ENCODE measurements at places on chromosomes 7 and 10.

GRCh38 chr7:114539575-114539974, 125.0 kb downstream of the FOXP2 start:
- DNase-seq: no peak

DNA sequence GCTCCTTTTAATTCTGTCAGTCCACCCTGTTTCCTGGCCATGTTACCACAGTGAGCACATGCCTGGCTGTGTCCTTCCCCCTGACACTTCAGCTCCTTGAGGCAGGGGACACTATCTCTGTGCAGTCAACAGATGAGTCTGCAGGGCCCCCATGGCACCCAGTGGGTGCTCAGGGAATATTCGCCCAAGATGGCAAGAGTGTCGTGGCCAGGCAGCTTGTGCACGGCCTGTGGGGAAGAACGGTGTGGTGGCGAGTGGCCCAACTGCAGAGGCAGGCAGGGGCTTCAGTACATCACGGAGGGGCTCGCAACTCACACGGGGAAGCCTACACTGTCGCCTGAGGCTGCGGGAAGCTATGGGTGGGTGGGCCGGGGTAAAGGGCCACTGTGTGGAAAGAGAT, 91.1 kb downstream of the TRRAP start:
- no peak for DNase-seq

GRCh38 chr10:95831076-95831475, 75.1 kb downstream of the ENTPD1 start:
- no peak for DNase-seq

DNA sequence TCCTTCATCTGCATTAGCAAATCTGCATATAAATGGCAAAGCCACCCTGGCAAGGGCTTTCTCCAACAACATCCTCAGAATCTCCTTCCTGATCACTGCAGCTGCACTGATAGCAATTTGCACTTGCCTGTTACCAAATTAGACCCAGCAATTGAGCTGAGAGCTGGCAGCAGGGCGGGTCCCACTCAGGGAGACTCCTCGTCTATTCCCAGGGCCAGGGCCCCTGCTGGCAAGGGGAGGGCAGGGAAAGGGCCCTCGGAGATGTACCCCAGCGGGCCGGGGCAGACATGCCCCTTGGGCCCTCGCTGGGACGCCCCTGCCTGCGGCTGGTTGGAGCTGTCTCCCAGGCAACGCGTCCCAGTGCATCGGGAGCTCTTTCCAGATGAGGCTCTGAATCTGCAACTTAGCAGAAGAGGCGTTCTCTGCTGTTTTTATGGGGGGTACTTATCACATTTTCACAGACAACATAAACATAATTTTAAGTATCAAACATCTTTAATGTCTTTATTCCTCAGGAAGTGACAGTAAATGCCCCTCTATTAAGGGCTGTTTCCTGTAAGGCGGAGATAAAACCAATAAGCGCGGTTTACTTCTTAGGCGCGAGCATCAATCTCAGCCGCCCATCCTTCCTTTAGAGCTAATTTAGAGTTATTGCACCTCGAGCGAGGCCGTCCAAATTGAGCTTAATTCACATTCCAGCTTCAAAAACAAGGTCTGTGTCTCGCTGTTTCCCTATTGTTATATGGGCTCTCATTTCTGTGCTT, 249.0 kb upstream of the PPP2R2D start:
- DNase-seq: no peak

GRCh38 chr10:78745441-78745840, 323.3 kb upstream of the ZMIZ1 start:
- no peak for DNase-seq

- no peak for DNase-seq
These were observed 18.8 kb downstream of the BMPR1A start for GRCh38 chr10:86775056-86775869.

DNA sequence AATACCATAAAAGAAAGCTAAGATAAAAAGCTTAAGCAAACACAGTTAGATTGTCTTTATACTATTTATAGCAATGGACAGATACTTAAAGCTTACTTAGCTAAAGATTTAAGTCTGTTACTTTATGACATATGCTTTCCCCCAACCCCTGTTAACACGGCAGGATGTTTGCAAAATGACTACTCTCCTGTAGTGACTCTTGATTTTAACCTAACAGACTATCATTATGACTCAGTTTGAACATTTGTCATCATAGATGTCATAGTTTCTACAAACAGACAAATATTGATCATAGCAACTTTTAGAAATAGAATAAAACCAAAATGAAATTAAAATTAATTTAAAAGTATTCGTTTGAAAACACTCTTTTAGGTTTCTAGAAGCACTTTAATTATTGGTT, 7.8 kb upstream of the COMMD3 start:
- no peak for DNase-seq

GRCh38 chr7:12812111-12812510, 124.7 kb downstream of the ARL4A start:
- no peak for DNase-seq

DNA sequence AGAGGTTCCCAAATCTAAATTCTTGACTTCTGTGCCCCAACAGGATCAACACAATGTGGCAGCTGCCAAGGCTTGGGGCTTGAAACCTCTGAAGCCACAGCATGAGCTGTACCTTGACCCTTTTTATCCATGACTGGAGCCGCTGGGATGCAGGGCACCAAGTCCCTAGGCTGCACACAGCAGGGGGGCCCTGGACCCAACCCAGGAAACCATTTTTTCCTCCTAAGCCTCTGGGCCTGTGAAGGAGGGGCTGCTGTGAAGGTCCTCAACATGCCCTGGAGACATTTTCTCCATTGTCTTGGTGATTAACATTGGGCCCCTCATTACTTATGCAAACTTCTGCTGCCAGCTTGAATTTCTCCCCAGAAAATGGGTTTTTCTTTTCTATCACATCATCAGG, 72.6 kb downstream of the FOXP2 start:
- no peak for DNase-seq

GRCh38 chr10:110437351-110437605, 60.4 kb upstream of the DUSP5 start:
- no peak for DNase-seq

- no peak for DNase-seq
These were observed 64.5 kb downstream of the ST7 start for GRCh38 chr7:117017702-117018266.

DNA sequence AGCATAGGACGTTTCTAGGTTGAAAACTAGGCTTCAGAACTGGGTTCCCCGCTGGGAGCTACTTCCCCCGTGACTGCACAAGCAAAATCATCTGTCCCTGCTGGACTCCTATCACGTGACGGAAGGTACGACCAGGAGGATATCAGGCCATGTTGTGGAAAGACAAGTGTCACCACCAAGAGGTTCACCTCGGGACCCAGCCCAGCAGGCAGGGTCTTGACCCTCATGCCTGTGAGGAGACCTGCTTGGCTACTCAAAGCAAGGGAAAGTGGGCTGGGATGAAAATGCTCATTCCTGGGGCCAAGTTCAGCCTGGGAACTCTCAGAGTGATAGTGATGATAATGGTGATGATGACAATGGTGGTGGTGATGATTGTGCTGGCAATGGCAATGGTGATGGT, 32.3 kb upstream of the DPYSL4 start:
- no peak for DNase-seq

- no peak for DNase-seq
These were observed 73.3 kb downstream of the THSD7A start for GRCh38 chr7:11758627-11759111.

DNA sequence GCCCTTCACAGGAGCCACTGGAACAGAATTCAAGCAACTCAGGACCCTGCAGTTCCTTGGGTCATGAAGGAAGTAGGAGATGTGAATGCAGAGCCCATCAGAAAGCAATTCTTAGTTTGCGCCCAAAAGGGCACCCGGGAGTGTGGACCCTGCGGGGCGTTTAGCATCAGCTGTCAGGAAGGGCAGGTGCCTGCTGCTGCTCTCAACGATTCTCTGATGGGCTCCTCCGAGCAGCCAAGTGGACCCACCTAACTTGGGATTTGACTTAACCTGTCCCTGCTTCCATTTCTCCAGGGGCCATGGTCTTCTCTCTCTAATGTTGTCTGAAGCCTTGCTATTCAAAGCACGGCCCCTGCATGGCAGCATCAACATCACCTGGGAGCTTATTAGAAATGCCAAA, 17.1 kb downstream of the CPA5 start:
- no peak for DNase-seq

DNA sequence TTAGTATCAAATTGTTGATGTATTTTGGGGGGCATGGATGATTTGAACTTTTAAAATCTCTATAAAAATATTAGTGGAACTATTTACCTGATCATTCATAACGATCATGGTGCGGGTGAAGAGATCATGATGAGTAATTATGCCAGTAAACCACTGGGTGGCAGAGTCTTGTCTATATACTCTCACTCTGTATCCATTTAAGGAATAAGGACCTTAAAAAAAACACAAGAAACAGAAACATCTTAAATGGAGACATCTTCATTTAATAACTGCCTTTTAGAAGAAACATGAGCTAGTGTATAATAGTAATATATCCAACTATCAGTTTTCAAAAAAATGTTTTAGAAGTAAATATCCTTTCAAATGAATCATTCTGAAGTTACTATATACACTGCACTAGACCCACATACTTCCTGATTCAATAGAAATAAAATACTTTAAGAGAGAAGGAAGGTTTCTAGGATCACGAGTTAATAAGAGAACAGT, 84.0 kb downstream of the NRBF2 start:
- DNase-seq: peak; percentile 25

DNA sequence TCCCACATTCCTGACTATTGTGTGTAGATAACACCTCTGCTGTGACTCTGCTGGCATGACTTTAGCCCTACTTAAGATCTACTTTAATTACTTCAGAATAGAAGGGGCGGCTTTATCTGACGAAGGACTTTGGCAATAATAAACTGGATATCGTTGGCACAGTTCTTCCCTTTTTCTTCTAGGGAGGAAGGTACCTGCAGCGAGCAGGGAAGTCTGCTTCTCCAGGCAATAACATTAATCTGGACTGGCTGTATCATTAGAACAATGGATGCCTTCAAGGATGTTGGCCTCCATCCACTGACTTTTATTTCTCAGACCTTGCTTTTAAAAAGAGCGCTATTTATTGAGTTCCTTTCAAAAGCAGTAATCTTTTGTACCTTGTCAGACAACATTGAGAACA, 172.6 kb upstream of the THSD7A start:
- DNase-seq: no peak

GRCh38 chr7:21422751-21423150, 5.1 kb upstream of the SP4 start:
- DNase-seq: no peak

- DNase-seq: no peak
These were observed 127.5 kb downstream of the PARD3 start for GRCh38 chr10:34687434-34688210.

GRCh38 chr7:16758631-16759611, 5.4 kb downstream of the TSPAN13 start:
- no peak for DNase-seq

DNA sequence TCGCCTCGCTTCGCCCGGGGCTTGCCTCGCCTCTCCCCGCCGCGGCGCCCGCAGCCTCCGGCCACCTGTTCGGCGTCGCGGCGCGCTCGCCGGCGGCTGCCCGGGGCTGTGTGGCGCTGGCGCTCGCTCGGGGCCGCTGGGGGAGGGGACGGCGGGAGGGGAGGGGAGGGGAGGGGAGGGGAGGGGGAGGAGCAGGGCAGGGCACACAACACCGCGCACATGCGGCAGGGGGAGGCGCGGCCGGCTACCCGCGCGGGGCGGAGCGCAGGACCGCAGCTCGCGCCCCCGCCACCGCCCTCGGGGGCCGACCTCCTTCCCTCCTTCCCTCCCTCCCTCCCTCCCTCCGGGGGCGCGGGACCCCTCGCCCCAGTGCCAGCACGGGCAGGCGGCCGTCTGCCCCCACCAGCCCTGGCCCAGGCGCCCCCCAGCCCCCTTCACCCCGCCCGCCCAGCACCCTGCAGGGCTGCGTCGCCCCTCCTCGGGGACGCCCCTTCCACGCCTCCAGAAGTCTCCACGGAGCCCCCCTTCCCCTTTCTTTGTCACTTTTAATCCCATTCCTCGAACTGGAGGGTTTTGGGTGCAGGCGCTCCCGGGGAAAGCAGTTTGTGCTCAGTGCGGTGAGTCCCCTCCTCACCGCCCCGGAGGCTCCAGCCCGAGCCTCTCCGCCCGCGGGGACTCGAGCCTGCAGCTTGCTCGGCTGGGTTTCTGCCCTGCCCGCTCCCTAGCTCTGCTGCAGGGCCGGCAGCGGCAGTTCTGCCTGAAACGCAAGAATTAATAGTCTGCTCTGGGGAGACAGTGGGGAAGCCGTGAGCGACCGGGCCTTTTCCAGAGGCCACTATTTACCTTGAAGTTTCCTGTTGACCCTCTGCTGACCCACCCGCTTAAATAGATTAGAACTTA, at the start of gene PARD3:
Gene PARD3, minus strand, starts transcription at position 112 of the 900 bp plus-strand sequence. CDS start 301 bp downstream, outside the sequence.
- DNase-seq: no peak

DNA sequence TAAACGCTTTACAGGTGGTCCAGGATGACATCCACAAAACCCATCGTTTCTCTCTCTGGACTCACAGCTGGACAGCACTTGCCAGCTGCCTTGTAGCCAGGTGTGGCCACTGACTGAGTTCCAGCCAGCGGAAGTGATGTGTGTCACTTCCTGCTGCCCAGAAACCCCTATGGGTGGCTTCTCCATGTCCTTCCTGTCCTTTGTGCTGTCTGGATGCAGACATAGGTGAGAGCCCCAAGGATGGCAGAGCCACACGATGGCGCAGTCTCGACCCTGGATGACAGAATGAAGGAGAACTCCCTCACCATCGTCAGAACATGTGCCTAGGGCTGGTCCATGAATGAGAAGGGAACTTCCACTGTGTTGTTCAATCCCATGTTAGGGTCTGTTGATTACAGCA, 22.1 kb downstream of the NMT2 start:
- DNase-seq: no peak

DNA sequence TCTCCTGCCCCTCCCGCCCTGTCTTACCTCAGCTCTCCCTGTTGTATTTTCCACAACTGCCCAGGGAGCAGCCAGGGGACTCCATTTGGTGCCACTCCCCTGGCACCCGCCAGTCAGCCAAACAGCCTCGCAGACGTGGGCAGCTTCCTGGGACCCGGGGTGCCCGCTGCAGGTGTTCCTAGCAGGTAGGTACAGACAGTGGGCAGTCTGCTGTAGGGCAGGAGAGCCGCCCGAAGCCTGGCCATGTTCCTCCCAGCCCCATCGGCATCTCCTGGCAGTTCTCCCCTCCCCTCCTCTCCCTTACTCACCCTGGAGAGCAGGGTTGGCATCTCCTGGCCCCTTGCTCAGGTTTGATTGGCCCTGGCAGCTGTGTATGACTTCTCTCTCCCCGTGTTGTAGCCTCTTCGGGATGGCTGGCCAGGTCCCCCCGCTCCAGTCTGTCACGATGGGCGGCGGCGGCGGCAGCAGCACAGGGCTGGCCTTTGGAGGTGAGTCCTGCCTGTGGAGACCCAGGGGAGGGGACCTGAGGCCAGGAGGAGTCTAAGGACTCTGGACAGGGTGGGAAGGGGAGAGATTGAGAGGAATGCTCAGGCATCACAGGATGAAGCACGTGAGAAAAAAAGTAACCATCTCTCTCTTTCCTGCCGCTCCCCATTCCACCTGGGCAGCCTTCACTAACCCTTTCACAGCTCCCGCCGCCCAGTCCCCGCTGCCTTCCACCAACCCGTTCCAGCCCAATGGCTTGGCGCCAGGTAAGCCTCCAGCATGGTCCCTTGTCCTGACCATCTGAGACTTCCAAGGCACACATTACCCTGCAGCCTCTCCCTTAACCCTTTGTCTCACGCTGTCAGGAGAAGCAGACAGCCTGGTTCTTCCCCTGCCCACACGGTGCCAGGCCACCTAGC, 11.3 kb downstream of the SAP25 start:
- no peak for DNase-seq

All from AG09309 (cell line).